Activated naive CD4-positive, alpha-beta T cell treated with Interleukin-2 at 50 U/mL for 16 hours (primary cell): ENCODE measurements at places on chromosomes 6 and 20.

DNA sequence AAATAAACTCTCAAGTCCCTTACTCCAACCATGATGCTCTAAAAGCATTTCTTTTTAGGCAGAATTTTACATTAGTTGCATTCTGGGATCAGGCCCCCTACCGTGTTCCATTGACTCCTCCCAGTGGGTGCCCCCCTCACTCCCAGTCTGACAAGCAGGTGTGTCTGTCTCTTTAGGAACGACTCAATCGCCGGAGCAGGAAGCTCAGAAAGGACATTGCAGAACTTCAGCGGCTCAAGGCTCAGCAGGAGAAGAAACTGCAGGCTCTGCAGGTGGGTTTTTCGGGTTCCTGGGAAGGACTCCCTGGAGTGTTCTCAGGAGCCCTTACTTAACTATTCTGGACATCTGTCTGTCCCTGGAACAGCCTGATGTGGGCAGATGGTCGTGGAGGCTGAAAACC, 9.9 kb downstream of the TRIM40 start:
- DNase-seq, result no peak

- DNase-seq, result no peak
Measured at GRCh38 chr6:25934156-25934555, 3.7 kb upstream of the SLC17A2 start.

- no peak for DNase-seq
Measured at GRCh38 chr20:57790176-57790575, 80.4 kb upstream of the PMEPA1 start.

GRCh38 chr6:101605874-101606273, 212.4 kb downstream of the GRIK2 start:
- no peak for DNase-seq

GRCh38 chr20:38986663-38987062, 24.5 kb downstream of the DHX35 start:
- DNase-seq, result no peak
